Esophagus squamous epithelium (tissue), 5 donors: ENCODE measurements at places on chromosomes 11 and 22.

- no peak for DNase-seq
These were observed 62.0 kb downstream of the TRPC6 start for GRCh38 chr11:101521821-101522220.

GRCh38 chr11:82610671-82611070 is 123.0 kb downstream of the FAM181B start:
- DNase-seq, result no peak

DNA sequence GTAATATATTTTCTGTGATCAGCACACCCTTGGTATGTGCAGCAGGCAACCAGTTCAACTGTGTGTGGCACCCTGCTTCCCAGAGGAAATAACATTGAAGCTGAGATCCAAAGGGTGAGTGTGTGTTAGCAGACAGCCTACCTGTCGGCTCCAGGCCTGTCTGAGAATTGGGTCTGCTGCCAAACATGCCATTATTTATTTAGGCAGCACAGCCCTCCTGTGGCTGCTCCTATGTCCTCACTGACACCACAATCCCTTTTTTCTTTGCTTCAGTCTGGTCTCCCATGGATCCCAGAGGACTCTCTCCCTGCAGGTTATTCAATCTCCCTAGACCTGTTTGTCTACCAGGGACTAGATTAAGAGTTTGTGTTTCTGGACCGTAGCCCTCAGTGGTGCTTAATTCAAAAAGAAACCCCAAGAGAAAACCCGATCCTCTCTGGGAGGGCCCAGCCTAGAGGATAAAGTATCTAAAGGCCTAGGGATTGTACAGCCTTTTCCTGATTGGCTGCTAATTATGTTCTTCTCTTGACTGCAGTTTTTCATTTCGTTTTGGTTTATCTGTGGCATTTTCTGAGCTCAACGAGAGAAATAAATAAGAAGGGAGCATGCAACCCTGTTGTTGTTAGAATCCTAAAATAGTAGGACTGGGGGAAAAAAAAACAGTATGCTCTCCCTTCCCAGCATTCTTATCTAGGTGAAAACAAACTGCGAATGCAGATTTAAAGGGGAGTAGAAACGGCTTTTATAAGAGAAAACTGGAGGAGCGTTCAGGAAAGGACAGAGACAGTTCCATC is 24.1 kb downstream of the KCNE3 start:
- no peak for DNase-seq

GRCh38 chr11:76783294-76783895 is at the start of gene TSKU:
TSKU (plus strand) TSS chr11:76783356; CDS start chr11:76795617, 12,261 bp downstream.
- DNase-seq, result no peak

- no peak for DNase-seq
These were observed 5.5 kb downstream of the CEP57 start for GRCh38 chr11:95795627-95796295.

- DNase-seq, result no peak
These were observed 32.8 kb downstream of the FAM227A start for GRCh38 chr22:38623351-38623750.

GRCh38 chr22:50606946-50607658 is 6.5 kb downstream of the MAPK8IP2 start:
- DNase-seq, result no peak

- no peak for DNase-seq
These were observed 32.4 kb downstream of the NECTIN1 start for GRCh38 chr11:119696378-119697222.

DNA sequence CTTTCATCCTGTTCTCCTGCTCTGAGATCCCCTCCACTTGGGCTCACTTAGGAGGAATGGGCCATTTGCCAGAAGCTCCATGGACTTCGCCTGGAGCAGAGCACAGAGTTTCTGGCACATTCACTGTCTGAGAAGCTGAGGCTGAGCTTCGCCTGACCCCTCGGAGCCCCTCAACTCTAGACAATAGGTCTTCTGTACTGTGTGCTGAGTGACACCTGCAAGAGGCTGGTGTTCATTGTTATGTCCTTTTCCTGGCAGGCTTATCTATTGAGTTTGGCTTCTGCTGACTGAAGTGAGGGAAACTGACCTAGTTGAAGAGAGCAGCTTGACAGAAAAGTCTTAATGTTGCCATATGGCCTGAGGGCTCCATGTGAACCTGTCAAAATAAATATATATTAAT is 124.3 kb downstream of the EHF start:
- DNase-seq, result no peak

DNA sequence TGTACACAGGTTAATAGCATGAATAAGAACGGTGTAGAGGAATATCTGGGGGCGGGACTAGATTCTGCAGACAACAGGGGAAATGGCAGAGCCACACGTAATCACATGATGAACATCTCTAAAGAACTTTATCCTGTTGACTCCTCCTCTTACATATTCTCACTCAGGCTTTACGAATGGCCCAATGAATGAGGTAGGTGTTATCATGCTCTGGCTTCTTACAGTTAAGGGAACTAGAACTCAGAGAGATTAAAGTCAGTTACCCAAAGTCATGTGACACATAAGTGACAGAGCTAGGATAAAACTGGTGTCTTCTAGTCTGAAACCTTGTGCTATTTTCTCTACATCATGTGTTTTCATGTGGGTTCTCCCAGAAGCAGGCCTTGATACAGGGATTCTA is 49.0 kb upstream of the BMAL1 start:
- no peak for DNase-seq

DNA sequence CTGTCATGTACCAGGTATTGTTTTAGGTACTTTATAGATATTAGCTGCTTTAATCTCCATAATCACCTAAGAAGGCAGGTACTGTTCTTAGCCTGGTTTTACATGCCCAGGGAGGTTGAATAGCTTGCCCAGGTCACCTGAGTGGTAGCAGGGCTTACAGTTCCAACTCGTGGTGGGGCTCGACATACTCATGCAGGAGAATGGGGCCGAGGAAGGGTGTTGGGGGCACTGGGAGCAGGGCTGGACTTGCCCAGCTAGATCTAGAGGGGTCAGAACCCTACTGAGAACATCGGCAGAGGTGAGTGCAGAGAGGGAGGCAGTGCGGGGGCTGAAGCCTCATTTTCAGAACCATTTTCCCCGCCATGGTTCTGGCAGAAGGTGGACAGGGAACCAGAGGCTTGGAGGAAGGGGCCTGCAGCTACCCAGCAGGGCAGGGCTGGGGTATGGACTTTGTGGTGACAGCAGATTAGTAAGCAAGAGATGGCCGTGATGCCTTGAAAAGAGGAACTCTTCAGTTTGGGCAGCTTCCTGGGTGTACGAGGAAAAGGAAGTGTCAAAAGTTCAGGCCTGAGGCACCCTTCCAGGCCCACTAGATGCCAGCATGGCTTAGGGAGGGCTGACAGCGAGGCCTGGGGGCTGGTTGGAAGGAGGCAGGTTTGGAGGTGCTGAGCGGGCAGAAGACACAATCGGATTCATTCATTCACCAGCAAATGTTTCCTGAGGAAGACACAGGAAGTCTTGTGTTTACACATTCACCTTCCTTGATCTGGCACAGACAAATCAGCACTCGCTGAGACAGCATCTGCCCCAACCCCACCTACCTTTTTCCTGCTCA is 54.7 kb upstream of the LYVE1 start:
- DNase-seq, result no peak

DNA sequence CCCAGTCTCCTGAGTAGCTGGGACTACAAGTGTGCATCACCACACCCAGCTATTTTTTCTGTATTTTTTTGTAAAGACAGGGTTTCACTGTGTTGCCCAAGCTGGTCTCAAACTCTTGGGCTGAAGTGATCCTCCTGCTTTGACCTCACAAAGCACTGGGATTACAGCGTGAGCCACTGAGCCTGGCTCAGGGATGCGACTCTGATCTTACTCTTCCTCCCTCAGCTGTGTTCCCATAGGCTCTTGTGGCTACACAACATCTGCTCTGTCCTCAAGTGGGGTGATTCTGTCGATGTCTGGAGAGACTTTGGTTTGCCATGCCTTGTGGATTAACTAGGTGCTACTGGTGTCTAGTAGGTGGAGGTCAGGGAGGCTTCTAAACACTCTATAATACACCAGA is 127.0 kb upstream of the SERPIND1 start:
- no peak for DNase-seq

DNA sequence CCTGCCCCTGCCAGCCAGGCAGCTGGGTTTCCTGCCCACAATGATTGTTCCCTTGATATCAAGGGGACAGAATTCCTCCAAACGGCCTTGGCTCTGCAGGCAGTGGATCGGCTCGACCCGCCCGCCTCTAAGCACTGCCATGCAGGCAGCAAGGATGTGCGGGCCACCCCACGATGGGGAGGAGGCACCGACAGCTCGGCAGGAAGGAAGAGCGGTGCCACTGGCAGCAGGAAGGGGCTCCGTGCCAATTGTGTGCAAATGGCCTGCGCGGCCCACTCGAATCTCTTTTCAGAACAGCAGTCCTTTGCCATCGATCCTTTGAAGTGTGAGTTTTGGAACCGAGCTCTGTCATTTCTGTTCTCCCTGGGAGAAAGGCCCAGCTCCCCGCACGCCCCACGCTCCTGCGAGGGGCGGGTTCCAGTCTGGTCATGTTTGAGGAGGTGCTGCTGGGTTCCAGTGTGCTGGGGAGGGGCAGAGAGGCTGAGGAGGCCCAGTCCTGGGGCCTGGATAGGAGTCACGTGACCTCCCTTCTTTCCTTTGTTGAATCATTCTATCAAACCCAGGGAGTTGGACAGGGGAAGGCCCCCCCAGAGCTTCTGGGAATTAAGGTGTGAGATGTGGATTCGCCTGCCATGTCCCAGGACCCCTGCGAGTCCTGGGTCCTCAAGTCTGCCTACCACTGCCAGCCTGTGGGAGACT is 406.0 kb downstream of the CTTN start:
- DNase-seq, result no peak

GRCh38 chr11:45025716-45026492 is 75.2 kb upstream of the TP53I11 start:
- DNase-seq, result no peak

DNA sequence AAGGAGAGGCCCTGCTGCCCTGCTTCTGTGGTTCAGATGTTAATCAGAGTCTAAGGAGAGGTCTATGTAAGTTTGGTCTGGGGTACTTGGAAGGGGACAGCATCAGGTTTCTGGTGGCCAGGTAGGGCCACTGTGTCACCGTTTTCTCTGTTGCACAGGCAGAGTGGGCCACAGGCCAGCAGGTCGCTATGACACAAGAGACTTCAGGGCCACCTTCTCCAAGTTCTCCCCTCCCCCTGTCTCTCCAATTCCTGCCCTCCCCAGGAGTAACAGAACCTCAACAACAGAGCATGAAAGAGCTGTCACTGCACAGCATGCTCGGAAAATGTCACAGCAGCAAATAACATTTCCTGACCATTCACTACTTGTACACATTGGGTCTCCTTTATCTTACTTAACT is 58.6 kb downstream of the MPPED2 start:
- no peak for DNase-seq

DNA sequence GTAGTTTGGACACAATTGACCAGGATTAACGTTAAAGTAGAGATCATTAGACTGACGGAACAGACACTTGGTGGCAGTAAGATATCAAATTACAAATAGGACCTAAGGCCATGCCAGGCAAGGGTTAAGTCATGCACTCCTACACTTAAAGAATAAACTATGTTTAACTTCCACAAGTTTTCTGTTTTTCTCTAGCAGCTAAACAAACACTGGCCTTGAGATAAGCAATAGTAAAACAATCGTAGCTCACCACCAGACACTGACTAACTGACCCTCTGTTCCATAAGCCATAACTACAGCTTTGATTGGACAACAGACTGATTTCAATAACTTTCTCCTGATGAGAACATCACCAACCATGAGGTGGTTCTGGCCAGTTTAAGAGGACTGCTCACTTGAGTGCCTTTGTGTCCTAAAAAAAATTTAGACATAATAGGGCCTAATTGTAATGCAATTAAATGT is 2.0 kb upstream of the CEP126 start:
- no peak for DNase-seq

DNA sequence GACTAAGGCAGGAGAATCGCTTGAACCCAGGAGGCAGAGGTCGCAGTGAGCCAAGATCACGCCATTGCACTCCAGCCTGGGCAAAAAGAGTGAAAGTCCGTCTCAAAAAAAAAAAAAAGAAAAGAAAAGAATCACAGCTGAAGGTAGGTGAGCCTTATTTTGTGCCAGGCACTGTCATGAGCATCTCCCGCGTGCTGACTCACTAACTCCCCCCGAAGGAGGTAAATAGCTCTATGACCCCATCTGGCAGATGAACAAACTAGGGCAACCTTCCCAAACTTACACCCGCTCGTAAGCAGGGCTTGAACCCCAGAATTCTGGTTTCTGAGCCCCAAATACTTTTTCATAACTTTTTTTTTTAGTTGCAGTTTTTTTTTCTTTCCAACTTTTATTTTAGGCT is 60.3 kb downstream of the ANO1 start:
- no peak for DNase-seq

- DNase-seq, result no peak
These were observed 49.7 kb downstream of the NRXN2 start for GRCh38 chr11:64673279-64673678.

DNA sequence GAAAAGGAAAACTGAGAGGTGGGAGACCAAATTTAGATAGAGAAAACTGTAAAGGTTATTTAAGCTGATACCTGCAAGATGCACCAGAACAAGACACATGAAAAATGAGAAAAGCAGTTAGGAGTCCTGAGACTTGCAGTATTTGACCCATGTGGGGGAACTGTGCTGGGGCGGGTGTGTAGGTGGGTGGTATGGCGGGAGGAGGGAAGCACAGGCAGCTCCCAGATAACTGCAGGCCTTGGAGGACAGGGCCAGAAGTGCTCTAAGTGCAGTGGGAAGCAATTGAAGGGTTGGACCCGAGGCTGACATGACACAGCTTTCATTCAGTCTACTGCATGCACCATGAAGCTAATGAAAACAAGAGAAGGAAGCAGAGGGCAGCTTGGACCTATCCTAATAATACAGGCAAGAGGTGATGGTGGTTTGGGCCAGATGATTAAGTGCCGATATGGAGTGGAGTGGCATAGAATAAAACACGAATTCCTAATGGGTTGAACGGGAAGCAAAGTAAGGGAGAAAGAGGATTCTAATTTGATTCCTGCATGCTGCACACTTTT is 48.0 kb upstream of the ANO3 start:
- no peak for DNase-seq

DNA sequence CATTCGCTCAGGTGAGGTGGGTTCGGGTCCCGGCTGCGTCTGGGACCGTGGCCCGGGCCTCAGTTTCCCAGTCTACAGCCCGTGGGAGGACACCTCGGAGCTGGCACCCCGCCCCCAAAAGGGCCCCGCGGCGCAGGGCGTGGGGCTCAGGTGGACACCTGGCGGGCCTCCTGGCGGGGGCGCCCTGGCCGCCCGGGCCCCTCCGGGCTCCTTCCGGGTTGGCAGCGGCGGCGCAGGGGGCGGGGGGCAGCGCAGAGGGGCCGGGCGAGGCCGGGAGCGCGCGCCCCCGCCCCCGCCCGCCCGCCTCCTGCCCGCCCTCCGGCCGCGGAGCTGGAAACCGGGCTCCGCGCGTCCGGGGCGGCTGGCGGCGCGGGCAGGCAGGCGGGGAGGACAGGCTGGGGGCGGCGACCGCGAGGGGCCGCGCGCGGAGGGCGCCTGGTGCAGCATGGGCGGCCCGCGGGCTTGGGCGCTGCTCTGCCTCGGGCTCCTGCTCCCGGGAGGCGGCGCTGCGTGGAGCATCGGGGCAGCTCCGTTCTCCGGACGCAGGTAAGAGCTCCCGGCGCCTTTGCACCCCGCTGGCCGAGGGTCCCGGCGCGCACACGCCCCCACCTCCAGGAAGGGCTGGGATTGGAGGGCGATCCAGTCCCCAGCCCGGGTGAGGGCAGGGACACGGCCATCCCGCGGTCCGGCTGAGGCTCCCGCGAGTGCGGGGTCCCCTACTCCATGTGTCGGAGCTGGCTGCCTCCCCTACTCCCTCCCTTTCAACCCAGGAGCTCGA is at the start of gene EMID1:
Gene EMID1, plus strand, starts transcription at position 303 of the 778 bp plus-strand sequence. Its CDS starts 143 bp downstream, at position 446.
- no peak for DNase-seq

- DNase-seq, result no peak
These were observed 425.9 kb downstream of the TMEM135 start for GRCh38 chr11:87463486-87464102.

- DNase-seq, result no peak
These were observed 101.7 kb upstream of the CD82 start for GRCh38 chr11:44463751-44464150.
